ENCODE measurements at places on chromosomes 7 and 10.
A peak's percentile ranks its signal among the peaks of the same experiment; 100 is the strongest.

GRCh38 chr7:139823959-139824521 is 5.0 kb upstream of the TBXAS1 start:
- DNase-seq: no peak

GRCh38 chr10:22228167-22228938 is 10.5 kb upstream of the EBLN1 start:
- DNase-seq: no peak

GRCh38 chr7:137953665-137954470 is 48.0 kb downstream of the CREB3L2 start:
- peak; percentile 49 for DNase-seq

DNA sequence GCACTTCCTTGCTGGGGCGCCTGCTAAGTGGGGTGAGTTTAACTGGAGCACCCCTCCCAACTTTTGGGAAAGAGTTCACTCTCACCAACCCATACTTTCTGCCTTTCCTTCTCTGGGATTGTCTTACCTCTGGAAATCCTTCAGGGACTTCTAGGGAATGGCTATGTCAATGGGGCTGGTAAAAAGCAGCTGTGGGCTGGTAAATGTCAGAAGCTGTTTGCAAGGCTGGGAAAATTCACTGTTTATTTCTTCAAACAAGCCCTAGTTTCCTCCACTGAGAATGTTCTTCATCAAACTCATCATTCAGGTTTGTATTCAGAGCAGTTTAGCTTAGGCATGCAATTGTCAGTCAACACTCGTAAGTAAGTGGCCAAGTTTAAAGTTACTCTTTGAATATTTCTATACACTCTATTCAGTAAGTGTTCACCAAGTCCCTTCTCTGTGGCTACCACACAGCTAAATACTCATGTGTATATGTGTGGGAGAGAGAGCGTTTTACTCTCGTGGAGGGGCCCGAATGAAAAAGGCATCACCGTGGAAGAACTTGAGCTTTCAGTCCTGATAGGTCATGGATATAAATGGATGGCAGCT is 654.8 kb downstream of the LRMDA start:
- no peak for DNase-seq

DNA sequence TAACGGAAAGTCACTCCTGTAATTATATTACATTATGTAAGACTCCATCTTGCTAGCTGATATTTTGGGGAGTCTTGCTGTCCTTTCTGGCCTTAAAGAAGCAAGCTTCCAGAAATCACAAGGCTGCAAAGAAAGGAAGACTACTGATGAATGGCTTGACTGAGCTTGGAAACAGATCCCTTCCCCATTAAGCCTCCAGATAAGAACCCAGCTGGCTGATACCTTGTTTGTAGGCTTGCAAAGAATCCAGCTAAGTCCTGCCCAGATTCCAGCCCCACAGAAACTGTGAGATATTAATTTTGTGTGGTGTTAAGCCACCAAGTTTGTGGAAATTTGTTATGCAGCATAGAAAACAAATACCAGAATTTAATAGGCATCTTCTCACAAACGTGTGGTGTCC is 49.9 kb upstream of the TMEM106B start:
- no peak for DNase-seq

GRCh38 chr10:110305767-110306451 is 1.2 kb upstream of the SMNDC1 start:
- DNase-seq: peak; percentile 71

DNA sequence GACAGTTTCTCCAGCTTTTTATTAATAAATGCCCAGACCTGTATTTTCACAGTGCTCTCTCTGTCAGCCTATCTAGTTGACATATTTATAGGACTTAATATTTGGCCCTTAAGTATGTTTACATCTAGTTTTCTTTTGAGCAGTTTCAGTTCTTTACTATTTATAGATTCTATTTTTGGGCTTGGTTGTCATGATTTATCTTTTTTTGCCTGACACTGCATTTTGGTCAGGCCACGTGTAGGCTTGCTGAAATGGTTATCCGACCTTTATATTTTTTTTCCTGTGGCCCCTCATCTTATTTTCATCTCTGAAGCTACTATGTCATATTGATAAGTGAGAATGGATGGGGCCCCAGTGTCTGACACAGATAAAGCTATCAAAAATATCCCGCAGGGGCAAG is 515.4 kb upstream of the FZD8 start:
- no peak for DNase-seq

DNA sequence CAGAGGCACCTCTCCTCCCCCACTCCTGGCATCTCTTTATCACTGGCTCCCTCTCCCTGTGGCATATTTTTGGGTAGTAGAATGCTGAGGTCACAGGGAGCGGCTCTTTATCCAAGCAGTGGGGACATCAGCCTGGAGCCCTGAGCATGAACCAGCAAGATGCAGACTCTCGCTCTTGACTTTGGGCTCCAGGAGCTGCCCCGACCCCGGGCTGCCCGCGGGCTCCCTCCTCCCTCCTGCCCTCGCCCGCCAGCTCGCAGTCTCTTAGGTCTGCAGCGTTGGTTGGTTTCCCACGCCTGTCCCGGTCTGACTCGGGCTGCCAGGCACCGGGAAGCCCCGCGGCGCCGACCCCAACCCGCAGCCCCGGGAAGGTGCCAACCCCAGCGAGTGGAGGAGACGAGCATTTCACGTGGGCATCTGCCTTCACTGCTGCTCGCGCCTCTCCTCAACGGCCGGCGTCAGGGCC is 1.3 kb downstream of the INSYN2A start:
- DNase-seq: no peak

DNA sequence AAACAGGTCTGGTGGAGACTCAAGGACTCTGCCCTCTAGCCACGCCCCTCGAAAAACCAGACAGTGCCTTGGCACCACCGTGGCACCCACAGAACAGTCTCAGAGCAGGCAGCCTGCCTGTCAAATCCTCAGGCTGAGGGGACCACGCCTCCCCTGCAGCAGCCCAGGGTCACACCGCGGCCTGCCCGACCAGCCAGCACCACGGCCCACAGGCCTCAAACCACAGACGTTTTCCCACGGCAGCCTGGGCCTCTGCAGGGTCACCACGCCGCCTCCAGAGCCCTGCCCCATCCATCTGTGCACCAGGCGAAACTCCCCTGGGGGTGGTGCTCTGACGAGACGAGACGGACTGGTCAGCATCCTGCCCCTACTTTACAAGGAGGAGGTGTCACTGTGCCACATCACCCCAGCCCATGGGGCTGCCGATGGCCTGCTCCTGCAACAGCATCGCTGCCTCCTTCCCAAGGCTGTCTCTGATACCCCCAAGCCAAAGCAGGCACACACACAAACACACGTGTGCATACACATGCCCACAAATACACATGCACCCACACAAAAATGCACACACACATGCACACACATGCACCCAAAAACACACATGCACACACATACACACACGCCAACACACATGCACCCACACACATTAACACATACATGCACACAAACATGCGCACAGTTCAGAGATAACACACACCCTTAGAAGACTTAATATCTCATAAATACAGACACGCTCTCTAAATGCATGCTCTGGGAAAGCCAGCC is 24.6 kb downstream of the PAPOLB start:
- DNase-seq: no peak

DNA sequence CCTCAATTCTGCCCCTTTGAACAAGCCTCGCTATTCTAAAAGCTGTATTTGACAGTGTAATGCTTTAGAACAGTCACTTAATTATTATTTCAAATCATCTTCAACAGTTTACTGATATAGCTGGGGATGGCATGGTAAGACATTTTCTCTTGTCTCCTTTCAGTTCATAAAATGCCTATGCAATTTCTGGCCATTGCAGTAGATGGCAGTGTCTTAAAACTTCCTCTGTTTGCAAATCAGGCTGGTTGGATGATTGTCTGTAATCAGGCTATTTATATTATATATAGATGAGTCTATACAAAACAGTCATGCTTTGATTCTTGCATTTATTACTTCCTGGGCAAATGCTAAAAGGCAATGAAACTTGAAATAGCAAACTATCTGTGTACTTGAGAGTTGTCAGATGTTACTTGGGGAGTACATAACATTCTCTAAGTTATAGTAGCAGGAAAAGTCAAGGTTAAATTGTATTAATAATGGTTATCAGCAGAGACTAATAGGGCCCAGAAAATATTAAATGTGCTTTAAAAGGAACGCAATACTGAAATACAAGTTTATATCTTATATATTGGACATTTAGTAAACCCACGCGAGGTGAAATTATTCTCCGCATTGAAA is 55.5 kb upstream of the LHFPL3 start:
- DNase-seq: peak; percentile 60

DNA sequence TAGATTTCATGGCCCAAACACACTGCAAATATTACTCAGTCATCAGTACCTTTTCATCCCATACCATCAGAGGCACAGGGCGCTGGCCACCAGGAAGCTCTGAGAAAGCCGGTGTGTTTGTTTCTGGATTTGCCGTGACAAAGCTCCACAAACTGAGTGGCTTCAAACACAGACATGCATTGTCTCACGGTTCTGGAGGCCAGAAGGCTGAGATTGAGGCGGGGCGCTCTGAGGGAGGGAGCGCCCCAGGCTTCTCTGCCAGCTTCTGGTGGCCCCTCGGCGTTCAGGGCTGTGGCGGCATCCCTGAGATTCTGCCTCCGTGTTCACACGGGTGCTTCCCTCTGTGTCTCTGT is 3.7 kb upstream of the TTYH3 start:
- DNase-seq: no peak

- DNase-seq: no peak
Observed at GRCh38 chr7:79610313-79610712, 156.8 kb upstream of the MAGI2 start.
